ENCODE measurements at places on chromosomes 5 and 9. TPM values are rescaled to one million over a fixed set of nuclear protein-coding genes. Genes with fewer than 3 reads are reported as not detected.
A peak's percentile ranks its signal among the peaks of the same experiment; 100 is the strongest.

Gene RNF208
- 7.5 TPM for total RNA-seq

GRCh38 chr9:98378794-98379193 lies 123.3 kb upstream of the TBC1D2 start:
- no peak for DNase-seq

- no peak for DNase-seq
Measured at GRCh38 chr5:95986937-95987520, 25.4 kb upstream of the ELL2 start.

- no peak for DNase-seq
Measured at GRCh38 chr5:162096448-162096847, 28.9 kb downstream of the GABRG2 start.

DNA sequence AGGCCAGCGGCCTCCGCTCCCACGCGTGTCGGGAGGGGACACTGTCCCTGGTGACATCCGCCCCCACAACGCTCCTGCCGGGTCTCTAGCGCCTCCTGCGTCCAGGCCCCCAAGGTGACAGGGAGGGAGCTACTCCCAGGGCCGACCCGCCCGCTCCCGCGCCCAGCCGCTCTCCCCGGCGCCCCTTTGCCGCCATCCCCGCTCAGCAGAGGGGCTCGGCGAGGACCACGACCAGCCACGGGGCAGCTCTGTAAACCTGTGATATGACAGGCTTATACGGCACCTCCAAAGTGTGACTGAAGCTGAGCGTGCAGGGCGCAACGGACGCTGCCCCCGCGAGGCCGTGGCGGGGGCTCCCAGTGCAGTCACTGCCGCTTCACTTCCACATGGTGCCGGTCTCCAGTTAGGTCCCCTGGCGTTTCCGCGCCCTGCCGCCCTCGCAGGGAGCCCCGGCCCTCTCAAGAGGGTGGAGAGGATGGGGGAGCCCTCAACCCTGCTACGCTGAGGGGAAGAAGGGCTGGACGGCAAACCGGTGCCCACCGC lies 978 bp upstream of the ADCY2 start:
- DNase-seq: no peak

Gene TMEM267
- total RNA-seq: 11.5 TPM

GRCh38 chr9:93468763-93469456 lies 15.5 kb upstream of the FAM120AOS start:
- peak; percentile 48 for DNase-seq

DNA sequence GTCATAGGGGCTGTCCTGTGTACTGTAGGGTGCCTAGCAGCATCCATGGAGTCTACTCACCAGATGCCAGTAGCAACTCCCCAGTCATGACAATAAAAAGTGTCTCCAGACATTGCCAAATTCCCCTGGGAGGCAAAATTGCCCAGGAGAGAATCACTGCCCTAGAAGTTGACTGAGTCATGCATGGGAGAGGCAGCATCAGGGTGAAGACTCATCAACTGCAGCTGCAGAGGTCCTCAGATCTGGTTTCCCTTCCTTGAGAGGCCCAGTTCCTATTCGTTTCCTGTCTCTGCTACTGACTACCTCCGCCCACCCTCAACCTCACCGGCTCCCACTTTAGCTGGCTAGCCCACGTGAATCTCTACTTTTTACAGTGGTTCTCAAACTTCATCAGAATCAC lies 88.6 kb upstream of the AGXT2 start:
- DNase-seq: no peak

- DNase-seq: no peak
Measured at GRCh38 chr9:84834426-84834825, 164.9 kb downstream of the NTRK2 start.

Measured in transverse colon (tissue), 4 donors.